ENCODE measurements at places on chromosomes 3 and 15. TPM values are rescaled to one million over a fixed set of nuclear protein-coding genes. Genes with fewer than 3 reads are reported as not detected.
A peak's percentile ranks its signal among the peaks of the same experiment; 100 is the strongest.

DNA sequence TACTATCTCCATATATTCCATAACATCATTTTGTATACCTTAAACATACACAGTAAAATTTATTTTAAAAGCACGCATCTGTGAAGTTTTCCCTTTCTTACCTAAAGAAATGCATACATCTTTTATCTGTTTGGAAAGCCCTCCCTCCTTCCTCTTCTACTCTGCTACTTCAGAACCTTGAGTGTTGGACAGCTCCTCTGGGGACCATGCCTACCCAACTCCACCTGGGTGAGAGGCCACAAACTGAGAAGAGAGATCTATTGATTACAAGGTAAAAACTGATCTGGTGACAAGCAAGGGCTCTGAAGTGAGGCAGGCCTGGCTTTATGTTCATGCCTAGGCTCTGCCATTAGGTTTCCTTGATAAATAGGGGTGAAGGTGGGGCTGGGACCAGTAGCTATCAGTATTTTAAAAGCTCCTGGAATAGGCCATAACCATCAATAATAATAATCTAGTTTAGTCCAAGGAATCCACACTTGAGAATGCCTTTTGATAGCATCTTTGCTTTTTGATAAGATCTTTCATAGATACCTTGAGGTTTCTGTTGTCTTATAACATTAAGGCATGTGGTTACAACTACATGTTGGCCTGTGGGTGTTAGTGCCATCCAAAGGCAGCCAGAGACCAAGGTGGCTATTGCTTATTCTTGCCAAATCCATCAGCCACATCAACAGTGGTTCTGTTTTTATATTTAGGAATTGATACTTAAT, 148.8 kb downstream of the KCNMB2 start:
- DNase-seq, result no peak
- H3K27ac ChIP-seq, result no peak overlapping the region
- H3K36me3 ChIP-seq, result no peaks in the 10 kb centered on the region

The ANKRD63 gene
- not detected for total RNA-seq

The CHRNA5 gene
- total RNA-seq, result 0.97 TPM

DNA sequence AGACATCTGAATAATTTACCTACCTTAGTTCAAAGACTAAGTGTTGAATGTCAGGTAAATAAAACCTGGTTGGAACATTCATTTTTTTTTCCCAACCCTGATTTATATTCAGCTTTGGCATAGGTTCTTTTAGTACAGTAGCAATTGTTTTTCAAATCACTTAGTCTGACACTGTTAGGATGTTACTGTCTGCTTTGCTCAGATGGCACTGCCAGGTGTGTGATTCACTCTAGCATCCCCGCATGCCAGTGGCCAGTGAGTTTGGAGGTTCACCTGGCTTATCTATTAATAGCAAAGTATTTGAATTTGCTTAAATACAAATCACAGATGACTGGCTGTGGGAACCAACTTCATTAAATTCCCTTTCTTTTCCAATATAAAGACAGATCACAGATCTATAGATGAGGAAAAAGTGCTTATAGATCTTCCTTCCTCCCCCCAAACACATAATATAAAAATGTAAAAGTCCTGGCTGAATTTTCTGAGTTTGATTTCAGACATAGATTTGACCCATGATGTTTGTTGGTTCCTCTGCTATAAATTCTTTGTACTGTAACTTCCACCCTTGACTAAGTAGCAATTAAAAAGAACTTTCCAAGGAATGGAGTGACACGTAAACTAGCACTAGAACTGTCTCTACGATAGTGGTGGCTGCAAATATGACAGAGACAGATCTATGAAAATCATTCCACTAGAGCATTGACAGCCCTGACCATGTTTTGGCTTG, 3.9 kb downstream of the THBS1 start:
- H3K4me1 ChIP-seq, result peaks cover 82% of the 10 kb centered on the region
- H3K4me3 ChIP-seq, result peak overlapping the region; percentile 82

- H3K27ac ChIP-seq, result no peak overlapping the region
- no peak overlapping the region for H3K4me3 ChIP-seq
- H3K4me1 ChIP-seq, result no peaks in the 10 kb centered on the region
- DNase-seq, result no peak
- no peaks in the 10 kb centered on the region for H3K36me3 ChIP-seq
These were observed 11.1 kb downstream of the ABHD17C start for GRCh38 chr15:80706161-80706560.

- DNase-seq, result no peak
- H3K27ac ChIP-seq, result peak overlapping the region; percentile 99
- H3K36me3 ChIP-seq, result peaks cover 78% of the 10 kb centered on the region
- peaks cover 30% of the 10 kb centered on the region for H3K4me1 ChIP-seq
These were observed 4.9 kb upstream of the FAM131A start for GRCh38 chr3:184332370-184333090.

The C3orf20 gene
- not detected for total RNA-seq

The CYP1A2 gene
- total RNA-seq, result not detected

GRCh38 chr3:144197582-144197981, 226.0 kb downstream of the DIPK2A start:
- no peaks in the 10 kb centered on the region for H3K36me3 ChIP-seq
- H3K4me1 ChIP-seq, result no peaks in the 10 kb centered on the region
- H3K27ac ChIP-seq, result no peak overlapping the region
- DNase-seq, result no peak
- H3K4me3 ChIP-seq, result no peak overlapping the region
- H3K27me3 ChIP-seq, result no peaks in the 10 kb centered on the region

GRCh38 chr3:184912163-184912562, 100.2 kb downstream of the VPS8 start:
- no peak for DNase-seq
- H3K36me3 ChIP-seq, result peaks cover 15% of the 10 kb centered on the region
- H3K27me3 ChIP-seq, result no peaks in the 10 kb centered on the region
- H3K4me1 ChIP-seq, result no peaks in the 10 kb centered on the region
- no peak overlapping the region for H3K4me3 ChIP-seq
- no peak overlapping the region for H3K27ac ChIP-seq

DNA sequence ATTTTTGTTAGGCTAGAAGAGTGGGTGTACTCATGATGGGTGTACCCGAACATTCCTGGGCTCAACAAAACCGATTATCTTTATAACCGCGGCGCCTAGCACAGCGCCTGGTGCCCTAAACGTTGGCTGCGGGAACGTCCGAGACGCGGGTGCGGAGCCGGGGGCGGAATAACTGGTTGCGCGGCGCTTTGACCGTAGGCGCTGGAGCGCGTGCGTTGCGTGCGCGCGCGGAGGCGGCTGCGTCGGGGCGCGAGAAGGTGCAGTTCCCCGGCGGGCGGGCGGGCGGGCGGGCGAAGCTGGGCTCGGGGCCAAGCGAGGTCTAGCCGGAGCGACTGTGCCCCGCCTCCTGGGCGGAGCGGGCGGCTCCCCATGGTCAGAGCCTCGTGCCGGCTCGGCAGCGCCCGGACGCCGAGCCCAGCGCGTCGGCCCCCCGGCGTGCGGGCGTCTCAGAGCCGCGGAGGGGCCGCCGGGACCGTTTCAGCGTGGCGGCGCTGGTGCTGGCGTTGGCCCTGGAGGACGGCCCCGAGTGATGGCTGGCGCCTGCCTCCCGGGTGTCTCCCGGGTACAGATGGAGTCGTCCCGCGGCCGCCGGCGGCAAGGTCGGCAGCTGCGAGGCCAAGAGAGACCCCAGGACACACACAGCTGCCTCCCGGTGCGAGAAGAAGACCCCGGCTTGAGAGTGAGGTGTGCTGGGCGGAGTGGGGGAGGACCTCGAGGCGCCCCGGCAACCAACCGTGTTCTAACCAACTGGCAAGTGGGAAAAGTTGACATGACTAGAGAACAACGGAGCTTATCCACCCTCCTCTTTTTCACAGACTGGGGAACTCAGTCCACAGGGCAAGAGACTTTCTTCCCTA, at the start of gene PLAAT1:
Gene PLAAT1, plus strand, starts transcription at position 373 of the 857 bp plus-strand sequence. CDS start 14,429 bp downstream, outside the sequence.
- H3K4me1 ChIP-seq, result no peaks in the 10 kb centered on the region
- H3K4me3 ChIP-seq, result peak within 1 kb of the TSS; percentile 58
- no peaks in the 10 kb centered on the region for H3K27me3 ChIP-seq
- no peaks in the 10 kb centered on the region for H3K36me3 ChIP-seq
- no peak for DNase-seq

DNA sequence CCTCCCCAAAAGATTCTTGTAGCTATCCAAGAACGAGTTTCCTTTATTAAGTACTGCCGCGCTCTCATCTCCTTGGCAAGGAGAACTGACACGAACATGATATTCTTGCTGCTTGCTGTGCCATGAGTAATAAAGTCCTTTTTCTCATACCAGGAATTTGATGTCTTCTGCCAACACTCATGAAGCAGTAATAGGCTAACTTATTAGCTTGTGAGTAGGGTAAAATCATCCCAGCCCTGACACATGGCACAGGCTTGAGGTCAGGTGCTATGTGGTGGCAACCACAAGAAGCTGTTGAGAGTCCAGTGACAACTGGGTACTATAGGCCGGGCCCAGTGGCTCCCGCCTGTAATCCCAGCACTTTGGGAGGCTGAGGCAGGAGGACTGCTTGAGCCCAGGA, 22.7 kb upstream of the UBXN7 start:
- H3K27ac ChIP-seq, result no peak overlapping the region
- no peaks in the 10 kb centered on the region for H3K4me1 ChIP-seq

GRCh38 chr3:122609798-122610559, 32.5 kb downstream of the PARP15 start:
- DNase-seq, result no peak
- H3K27me3 ChIP-seq, result no peaks in the 10 kb centered on the region
- H3K27ac ChIP-seq, result no peak overlapping the region
- H3K36me3 ChIP-seq, result no peaks in the 10 kb centered on the region

- no peaks in the 10 kb centered on the region for H3K36me3 ChIP-seq
- no peak overlapping the region for H3K27ac ChIP-seq
- H3K4me1 ChIP-seq, result no peaks in the 10 kb centered on the region
- no peaks in the 10 kb centered on the region for H3K27me3 ChIP-seq
- H3K4me3 ChIP-seq, result no peak overlapping the region
These were observed 154.1 kb upstream of the CADPS start for GRCh38 chr3:63029326-63029725.

GRCh38 chr3:71456156-71456555, 127.4 kb downstream of the FOXP1 start:
- H3K4me1 ChIP-seq, result peaks cover 46% of the 10 kb centered on the region
- no peak overlapping the region for H3K27ac ChIP-seq
- no peaks in the 10 kb centered on the region for H3K27me3 ChIP-seq
- H3K36me3 ChIP-seq, result no peaks in the 10 kb centered on the region

The TUSC7 gene
- not detected for total RNA-seq

- DNase-seq, result no peak
- H3K27me3 ChIP-seq, result no peaks in the 10 kb centered on the region
- H3K4me1 ChIP-seq, result peaks cover 9% of the 10 kb centered on the region
These were observed 41.5 kb downstream of the EFCAB12 start for GRCh38 chr3:129386984-129387383.

DNA sequence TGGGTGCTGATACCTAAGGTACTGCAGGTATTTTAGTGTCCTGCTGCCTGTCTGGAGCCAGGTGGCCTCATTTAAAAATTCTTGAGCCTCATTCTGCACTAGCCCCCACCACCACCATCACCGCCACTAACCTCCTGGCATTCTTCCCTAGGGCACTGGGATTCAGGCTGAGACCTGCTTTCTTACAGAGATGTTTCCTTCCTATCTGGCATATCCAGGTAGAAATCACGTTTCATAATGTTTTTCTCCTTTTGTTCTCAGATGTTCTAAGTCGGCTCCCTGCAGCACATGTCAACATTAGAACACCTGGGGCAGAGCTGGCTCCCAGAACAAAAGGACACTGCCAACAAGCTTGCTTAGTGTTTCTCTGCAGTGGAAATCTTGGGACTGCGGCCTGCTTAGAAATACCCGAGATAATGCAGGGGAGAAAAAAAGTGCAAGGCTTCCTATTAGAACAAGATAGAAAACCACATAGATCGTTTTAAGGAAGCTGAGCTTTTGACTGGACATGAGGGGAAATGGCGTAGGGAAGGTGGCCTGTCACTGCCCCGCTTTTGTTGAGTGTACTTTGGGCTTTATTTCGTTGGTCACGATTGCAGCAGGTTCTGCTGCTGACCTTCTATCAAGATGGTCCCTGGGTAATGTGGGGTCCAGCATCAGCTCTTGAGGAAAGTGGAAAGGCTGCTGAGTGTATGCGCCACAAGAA, 59.6 kb upstream of the PPARG start:
- H3K4me3 ChIP-seq, result no peak overlapping the region
- no peaks in the 10 kb centered on the region for H3K4me1 ChIP-seq
- no peak for DNase-seq
- H3K36me3 ChIP-seq, result no peaks in the 10 kb centered on the region
- no peaks in the 10 kb centered on the region for H3K27me3 ChIP-seq
- H3K27ac ChIP-seq, result no peak overlapping the region

DNA sequence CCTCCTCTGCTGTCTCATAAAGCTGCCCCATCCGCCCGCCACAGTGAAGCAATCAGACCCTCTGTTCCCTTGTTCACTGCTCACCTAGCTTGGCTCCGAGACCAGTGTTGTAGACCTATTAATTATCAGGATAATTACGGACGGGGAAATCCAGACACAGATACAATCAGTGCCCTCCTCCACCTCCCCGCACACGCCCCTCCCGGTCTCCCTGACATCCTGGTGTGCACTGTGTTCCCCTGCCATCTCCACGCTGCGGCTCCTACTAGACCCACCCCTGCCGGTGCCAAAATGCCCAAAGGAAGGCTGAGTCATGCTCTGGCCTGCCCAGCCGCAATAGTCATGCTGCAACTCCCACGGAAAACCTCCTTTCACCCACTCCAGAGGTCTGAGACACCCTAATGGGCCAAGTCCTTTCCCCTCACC, 277.3 kb upstream of the TLE3 start:
- H3K27me3 ChIP-seq, result no peaks in the 10 kb centered on the region
- H3K27ac ChIP-seq, result no peak overlapping the region
- no peak overlapping the region for H3K4me3 ChIP-seq
- DNase-seq, result peak; percentile 72
- H3K4me1 ChIP-seq, result peaks cover 29% of the 10 kb centered on the region
- no peaks in the 10 kb centered on the region for H3K36me3 ChIP-seq

DNA sequence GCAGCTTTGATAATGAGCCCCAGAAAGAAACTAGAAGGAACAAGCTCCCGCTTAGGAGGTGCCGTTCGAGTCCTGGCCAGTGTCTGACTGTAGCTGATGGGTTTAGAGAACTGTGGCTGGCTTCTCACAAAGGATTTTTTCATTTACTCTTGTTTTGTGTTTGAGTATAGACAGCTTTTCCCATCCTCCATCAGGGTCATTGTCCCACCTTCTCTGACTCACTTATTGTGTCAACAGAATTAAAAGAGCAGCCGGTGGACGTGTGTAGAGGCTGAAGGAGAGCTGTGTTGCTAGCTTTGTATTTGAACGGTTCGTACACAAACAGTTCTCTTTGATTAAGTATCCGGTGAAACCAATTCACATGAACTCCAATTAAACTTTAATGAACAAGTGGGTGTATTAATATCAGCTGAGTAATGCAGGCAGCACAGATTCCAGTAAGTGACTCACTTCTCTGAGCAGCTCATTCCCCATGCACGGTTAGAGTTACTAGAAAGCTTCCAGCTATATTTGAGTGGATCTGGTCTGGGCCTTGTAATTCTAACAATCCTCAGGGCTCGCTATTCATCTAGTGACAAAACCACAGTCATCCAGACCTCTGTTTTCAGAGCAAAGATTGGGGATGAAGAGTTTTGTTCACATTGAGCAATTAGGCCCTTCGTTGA, 141.0 kb downstream of the LPP start:
- H3K27ac ChIP-seq, result peak overlapping the region; percentile 92
- peaks cover 99% of the 10 kb centered on the region for H3K4me1 ChIP-seq
- no peaks in the 10 kb centered on the region for H3K36me3 ChIP-seq
- no peak for DNase-seq
- no peaks in the 10 kb centered on the region for H3K27me3 ChIP-seq

- peak overlapping the region; percentile 81 for H3K27ac ChIP-seq
- H3K4me1 ChIP-seq, result peaks cover 46% of the 10 kb centered on the region
- H3K4me3 ChIP-seq, result no peak overlapping the region
- H3K27me3 ChIP-seq, result no peaks in the 10 kb centered on the region
These were observed 166.2 kb downstream of the ADAMTS17 start for GRCh38 chr15:100175406-100176114.

Measured in esophagus muscularis mucosa (tissue), 4 donors.